Eye (tissue), 1 donor: ENCODE measurements at places on chromosomes 1 and 21.
A peak's percentile ranks its signal among the peaks of the same experiment; 100 is the strongest.

GRCh38 chr1:100622966-100623762, 85.2 kb downstream of the GPR88 start:
- no peak for DNase-seq

- peak; percentile 56 for DNase-seq
Measured at GRCh38 chr1:153945131-153945794, 1.3 kb downstream of the DENND4B start.

GRCh38 chr1:116733476-116734365, 20.5 kb upstream of the CD2 start:
- peak; percentile 82 for DNase-seq

DNA sequence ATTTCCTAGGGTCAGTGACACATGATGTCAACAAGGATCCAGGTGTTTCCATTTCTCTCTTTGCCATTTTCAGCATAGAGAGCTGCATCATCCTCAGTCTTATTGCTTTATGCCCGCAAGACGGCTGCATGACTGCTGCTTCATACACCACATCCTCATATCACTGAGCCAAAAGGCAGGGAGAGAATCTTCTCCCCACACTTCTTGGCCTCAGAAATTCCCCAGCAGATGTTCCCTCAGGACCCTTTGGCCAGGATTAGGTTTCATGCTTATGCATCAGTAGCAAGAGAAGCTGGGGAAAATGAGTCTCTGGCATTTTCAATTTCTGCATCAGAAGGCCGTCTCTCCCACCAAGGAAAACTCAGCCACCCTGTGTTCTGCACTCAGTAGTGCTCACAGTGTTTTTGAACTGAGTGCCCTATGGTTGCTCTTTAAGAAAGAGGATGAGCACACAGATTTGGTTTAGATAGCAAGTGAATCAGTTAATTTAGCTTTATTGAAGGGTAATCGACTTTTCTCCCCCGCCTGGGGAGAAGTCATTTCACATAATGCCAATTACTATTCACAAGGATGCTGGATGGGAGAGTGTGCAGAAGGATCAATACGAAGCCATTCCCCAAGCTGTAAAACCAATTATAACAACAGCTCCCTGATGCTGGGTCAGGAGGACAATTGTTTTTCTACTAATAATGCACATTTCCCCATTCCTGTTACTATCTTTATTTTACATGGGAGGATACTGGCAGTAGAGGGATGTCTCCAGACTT, 360.2 kb downstream of the HHIPL2 start:
- peak; percentile 28 for DNase-seq

DNA sequence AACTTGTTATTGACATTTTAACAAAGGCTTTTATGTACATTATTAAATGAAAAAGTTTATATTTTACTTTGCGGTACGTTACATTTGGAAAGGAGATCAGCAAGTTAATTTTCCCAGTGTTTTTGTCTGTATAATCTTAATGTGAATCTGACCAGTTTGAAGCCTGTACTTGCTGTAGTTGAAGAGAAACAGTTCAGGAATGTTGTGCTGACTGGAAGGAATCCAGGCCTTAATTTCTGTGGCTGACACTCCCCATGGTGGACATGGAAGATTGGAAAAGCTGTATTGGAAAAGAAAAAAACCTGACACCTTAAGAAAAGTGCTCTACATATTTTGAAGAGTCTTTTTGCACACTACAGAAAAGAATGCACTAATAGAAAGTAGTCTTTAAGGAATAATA, 15.5 kb downstream of the LEPR start:
- no peak for DNase-seq

DNA sequence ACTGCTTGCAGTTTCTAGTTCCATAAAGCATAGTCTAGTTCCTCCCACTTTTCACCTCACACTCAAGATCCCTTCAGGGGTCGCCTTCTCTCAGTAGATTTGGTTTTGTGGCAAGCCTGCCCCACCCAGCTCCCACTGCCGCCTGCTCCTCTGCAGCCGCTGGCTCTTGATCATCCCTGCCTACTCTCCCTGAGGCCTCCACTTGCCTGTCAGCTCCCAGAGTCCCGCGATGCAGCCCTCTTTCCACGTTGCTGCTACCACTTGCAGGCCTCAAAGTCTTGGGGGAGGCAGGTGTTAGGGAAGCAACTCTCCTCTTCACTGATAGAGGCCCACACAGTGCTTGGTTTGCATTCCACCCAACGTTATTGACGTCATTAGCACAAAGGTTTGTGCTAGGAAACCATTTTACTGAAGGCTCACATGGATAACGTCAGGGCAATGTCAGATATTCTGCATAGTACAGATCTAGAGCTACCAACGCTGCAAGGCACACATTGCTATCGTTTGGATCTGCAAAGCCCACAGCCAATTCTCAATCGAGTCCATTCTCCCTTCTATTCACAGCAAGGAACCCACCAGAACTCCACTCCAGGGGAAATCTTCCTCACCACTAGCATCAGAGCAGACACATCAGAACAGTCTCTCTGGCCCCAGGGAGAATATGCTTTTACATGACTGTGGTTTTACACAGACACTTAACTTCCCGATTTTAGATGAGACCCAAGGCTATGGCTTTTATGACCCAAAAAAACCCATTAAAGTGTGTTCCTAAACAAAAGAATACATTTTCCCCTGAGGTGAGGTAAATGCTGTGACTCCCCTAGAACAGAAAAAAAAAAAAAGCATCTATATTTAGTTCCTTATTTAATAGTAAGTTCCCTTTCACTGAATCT, 519.5 kb upstream of the CAMK1G start:
- DNase-seq: no peak

- DNase-seq: no peak
Measured at GRCh38 chr21:39317134-39318090, 4.0 kb upstream of the BRWD1 start.

- no peak for DNase-seq
Measured at GRCh38 chr1:228256626-228257375, 49.0 kb downstream of the OBSCN start.

GRCh38 chr1:97204468-97204867, 482.9 kb downstream of the PTBP2 start:
- no peak for DNase-seq

- DNase-seq: no peak
Measured at GRCh38 chr1:167861664-167862381, 52.1 kb downstream of the ADCY10 start.

DNA sequence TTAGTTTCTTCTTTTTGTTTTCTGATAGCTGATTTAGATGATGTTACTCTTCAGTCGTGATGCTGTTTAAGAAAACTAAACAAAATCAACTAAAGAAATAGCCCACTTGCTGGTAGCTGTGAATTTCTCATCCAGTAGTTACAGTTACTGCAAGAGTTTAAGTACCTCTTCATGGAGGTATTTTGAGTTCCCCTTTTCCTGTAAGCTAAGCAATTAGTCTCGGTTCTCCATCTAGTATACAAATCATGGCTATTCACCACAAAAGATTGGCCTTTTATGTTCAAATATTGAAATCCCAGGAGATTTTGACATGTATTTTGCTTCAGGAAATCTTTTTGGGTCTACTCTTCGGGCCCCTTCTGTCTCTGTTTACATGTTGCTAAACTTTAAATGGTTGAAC, 31.1 kb downstream of the HUNK start:
- DNase-seq: no peak

- DNase-seq: no peak
Measured at GRCh38 chr1:185803241-185803640, 69.0 kb downstream of the HMCN1 start.

- DNase-seq: no peak
Measured at GRCh38 chr1:240941701-240942370, 329.9 kb upstream of the GREM2 start.

GRCh38 chr1:55257958-55258357, 42.8 kb upstream of the USP24 start:
- no peak for DNase-seq

GRCh38 chr1:7745783-7746182, 25.3 kb upstream of the VAMP3 start:
- peak; percentile 15 for DNase-seq

- no peak for DNase-seq
Measured at GRCh38 chr1:2425892-2426291, 13.5 kb upstream of the PEX10 start.

DNA sequence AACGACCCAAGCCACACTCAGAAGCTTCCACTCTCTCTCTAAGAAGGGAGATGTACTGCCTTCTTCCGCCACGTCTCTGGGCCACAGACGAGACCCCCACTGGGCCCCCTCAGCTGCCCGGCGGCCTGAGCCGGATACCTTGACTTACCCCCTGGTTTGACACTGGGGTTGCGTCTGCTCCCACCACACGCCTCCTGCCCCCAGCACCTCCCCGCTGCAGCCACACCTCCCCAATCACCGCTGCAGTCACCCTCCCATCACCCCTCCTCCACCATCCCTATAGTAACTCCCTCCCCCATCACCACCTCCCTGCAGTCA, 10.7 kb downstream of the PANK4 start:
- no peak for DNase-seq

DNA sequence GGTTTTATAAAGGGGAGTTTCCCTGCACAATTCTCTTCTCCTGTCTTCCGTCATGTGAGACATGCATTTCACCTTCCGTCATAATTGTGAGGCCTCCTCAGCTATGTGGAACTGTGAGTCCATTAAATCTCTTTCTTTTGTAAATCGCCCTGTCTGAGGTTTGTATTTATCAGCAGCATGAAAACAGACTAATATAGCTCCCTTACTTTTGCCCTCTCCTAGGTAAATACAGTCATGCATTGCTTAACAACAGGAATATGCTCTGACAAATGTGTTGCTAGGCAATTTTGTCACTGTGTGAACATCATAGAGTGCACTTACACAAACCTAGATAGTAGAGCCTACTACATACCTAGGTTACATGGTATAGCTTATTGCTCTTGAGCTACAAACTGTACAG, 616.8 kb downstream of the RWDD3 start:
- DNase-seq: no peak

- DNase-seq: no peak
Measured at GRCh38 chr21:27024971-27025370, 58.1 kb upstream of the ADAMTS5 start.

GRCh38 chr1:146020058-146021049, 1.2 kb downstream of the HJV start:
- no peak for DNase-seq

GRCh38 chr1:78250201-78250600, 204.4 kb downstream of the GIPC2 start:
- DNase-seq: no peak

GRCh38 chr1:30446095-30446494, 277.3 kb downstream of the MATN1 start:
- no peak for DNase-seq

DNA sequence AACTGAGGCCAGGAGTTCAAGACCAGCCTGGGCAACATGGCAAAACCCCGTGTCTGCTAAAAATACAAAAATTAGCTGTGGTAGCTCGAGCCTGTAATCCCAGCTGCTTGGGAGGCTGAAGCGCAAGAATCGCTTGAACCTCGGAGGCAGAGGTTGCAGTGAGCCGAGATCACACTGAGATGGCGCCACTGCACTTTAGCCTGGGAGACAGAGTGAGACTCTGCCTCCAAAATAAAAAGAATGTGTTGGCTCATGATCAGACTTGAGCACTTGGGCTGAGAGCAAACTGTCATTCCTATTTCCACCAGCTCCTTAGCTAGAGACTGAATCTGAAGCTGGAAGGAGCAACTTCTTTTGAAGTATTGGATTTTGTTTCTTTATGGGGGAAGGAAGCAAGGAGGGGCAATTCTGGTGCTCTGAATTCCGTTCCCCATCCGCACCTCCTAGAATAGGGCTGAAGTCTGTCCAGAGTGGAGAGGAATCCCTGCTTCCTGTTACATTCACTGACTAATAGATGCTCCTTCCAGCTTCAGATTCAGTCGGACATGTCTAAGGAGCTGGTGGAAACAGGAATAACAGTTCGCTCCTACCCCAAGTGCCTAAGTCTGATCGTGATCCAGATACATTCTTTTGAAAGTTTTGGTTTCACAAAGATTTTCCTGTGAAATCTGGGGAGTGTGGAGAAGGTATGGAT, 3.8 kb downstream of the ZNF672 start:
- peak; percentile 71 for DNase-seq

DNA sequence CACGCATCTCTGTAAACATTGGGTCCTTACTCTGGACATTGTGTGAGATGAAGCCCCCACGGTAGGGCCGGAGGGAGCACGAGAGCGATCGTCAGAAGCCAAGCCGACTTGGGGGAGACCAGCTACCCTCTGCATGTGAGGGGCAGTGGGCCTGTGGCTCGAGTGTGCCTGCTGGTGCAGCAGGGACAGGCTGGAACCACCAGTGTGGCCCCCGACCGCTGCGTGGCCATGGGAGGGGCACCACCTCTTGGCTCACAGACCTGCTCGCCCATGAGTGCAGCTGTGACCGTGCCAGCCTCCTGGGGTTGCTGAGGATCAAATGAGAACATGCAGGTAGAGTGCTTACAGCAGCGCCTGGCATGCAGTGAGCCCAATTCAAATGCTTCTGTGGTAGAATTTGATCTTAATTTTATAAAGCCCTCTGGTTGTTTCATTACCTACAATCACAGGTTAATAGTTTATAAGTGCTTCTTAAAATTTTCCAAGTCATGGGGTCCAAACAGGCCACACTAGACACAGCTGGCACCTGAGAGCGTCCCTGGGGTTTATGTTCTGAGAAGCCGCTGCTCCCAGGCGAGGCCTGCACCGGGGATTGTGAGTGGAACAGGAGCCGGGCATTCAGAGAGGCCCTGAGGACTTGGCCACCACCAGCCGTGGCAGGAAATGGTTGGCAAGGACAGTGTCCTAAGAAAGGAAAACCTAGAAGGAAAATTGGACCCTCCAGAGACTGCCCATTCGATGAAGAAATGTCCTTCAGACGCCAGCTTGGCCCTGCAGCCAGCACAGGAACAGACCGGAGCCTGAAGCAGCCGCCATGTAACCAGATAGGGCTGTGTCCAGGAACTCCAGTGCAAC, 22.6 kb upstream of the ADARB1 start:
- no peak for DNase-seq

DNA sequence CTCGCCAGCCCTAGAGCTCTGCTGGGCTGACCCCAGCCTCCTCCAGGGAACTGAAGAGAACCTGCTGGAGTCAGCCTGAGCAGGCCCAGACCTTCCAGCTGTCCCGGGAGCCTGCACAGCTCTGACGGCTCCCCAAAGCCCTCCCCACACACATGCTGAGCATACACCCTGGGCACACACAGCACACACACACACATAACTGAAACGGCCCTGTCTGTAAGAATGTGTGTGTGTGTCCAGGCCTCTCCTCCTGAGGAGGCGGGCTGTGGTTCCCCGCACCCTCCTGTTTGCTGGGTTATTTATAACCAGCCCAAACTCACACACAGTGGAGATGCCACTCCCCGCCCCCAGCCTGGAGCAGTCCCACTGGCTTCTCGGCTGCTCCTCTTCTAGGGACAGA, 20.2 kb downstream of the SDC3 start:
- DNase-seq: no peak
